Fibroblast of skin of back (primary cell): ENCODE measurements at places on chromosomes 13 and 19.

DNA sequence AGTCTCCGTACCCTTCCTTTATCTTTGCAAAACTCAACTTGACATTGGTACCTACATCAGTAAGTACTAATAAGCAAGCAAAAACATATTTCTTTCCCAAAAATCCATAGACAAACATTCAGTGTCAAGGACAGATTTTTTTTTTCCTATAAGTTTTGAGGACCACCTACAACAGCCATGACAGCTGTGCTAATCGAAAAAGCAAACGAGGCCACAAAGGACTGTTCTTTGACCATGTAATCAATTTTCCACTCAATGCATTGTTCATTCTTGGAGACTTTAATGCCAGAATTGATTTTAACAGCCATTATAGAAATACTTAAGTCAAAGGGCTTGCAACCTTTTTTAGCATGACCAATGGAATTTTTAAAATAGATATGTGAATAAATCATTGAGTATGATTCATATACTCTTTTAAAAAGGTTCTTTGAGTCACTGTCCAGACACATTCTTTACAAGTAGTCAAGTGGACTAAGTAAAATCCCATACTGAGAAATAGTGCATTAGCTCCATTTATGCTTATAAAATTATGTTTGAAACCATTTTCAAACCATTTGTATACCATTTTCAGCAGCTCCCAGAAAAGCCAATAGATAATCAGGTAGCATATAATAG lies 323.9 kb downstream of the MZT1 start:
- DNase-seq, result peak; percentile 30

GRCh38 chr13:33193428-33193974 lies 92.1 kb downstream of the STARD13 start:
- DNase-seq, result peak; percentile 79

- DNase-seq, result no peak
Measured at GRCh38 chr13:32840989-32841713, 175.1 kb upstream of the KL start.

DNA sequence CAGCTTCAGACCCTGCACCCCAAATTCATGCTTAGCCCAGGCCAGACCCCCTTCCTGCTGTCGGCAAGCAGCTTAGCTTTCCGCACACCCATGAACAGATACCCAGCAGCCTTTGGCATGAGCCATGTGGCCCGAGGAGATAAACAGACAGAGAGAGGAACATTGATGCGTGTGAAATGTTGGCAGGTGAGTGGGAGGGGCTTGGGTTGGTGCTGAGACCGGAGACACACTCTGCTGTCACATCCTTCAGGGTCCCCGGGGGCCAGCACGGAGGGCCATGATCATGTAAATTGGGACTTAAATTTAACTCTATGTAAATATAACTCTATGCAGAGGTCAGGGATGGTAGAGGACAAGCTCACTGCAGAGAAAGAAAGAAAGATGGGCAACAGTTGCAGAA lies 1.5 kb downstream of the CD22 start:
- DNase-seq, result no peak

DNA sequence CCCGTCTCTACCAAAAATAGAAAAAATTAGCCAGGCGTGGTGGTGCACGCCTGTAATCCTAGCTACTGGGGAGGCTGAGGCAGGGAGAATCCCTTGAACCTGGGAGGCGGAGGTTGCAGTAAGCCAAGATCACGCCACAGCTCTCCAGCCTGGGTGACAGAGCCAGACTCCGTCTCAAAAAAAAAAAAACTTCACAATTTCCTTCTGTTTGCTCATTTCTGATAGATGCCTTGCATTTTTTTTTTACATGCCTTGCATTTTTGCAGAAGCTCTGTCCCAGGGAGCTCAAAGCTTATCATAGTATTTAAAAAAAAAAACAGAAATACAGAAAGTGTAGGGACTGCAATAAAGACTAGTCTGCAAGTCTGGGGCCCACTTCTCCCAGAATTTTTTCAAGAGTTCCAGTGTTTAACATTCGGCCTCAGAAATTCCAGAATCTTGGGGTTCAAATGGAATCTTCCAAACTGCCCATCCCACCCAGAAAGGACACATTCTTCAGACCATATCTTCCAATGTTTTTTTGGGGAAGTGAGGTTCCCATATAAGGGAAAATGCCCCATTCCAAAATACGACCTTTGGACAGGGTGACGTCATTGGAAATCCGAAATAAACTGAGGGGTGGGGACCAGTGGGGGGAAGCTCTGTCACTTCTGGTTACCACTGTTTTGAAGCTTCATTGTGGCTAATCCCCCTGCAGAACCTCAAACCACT lies 17.2 kb upstream of the RAB8A start:
- DNase-seq, result peak; percentile 79

DNA sequence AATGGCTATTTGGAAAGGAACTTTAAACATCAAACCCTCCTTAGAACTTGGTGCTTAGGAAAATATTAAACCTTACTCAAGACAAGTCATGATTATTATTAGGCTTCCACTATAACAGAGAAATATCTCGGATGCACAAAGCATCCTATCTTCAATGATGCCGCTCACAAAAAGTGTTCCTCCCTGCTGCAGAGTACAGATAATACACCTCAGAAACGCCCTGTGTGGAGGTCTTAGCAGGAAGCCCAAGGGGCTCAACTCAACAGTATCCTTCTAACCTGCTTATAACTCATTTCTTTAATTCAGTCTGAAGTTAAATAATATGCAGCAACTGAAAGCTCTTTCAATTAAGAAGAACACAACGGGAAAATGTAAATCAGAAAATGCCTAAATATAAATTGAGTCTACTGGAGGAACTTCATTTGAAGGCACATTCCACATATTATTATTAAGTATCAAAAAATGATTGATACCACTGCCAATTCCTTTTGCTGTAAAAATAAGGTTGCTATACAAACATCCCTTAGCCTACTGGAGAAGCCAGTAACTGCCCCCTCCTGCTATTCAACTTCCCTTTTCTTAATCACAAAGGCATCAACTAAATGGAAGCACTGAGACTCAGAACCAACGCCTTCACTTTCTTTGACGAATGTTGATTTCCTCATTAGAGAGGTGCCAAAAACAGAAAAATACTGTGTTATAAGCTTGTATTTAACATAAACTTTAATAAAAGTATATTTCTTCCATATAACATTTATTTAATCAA lies 12.0 kb downstream of the ELF1 start:
- DNase-seq, result no peak

DNA sequence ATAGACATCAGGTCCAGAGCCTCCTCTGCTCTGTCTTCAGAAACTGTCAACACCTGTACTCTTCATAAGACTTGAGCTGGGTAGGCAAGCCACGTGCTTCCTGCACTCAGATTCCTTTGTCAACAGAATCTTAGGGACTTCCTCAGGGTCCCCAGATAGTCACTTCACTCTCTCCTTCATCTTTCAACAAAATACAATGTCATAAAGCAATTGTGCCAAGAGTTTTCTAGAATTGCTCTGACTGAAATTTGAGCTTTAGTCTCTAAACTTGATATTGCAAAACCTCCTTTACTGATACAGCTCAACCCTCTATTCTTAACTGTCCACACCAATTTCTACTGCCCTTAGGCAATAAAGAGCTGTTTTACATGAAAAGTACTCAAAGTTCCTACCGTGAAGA lies 179.9 kb downstream of the IRS2 start:
- no peak for DNase-seq

DNA sequence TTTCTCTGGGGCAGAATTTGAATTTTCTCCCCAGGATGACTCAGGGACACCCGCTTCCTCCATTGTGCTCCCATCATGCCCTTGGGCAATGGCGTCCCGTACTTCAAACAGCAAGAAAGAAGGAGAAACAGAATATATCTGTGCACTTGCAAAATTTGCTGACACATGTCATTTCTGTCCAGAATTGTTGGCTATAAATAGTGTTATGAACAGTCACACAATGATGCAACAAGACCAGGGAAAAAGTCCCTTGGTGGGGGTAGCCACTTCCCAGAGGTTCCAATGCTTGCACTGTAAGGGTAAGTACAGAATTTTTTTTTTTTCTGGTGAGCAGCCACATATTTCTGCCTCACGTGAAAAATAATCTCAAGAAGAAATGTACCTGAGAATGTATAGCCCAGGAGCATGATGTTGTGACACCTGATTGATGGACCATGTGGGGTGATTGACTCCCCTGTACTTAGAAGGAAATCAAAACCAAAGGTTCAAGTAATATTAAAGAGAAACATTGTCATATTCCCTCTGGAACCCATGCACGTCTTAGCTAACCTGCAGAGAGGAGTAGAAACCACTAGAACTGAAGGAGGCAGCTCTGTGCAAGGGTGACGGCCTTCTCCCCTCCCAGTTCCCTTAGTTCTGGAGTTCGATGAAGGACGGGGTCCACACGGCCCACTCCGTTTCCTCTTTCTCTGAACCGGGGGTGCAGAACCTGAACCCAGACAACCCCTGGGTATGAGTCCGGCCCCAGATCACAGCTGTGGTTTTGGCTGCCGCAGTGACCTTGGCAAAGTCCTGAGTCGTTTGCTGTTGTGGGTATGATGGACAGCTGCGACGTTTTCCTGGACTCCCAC lies 9.3 kb upstream of the LAIR1 start:
- no peak for DNase-seq

DNA sequence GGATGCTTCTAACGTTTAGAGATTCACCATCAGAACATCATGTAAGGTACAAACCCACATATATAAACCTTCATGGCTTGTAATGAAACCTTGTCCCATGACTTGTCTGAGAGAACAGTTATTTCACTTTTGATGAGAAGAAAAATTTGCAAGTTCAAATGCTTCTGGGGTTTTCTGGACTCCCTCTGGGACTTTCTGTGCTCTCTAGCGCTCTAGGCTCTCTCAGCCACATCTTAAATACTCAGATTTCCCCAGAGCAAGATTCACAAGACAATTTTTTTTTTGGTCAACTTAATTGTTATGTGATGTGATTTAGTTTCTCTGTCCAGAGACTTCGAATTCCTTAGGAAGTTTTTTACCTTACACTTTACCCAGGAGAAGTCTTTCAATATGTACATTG lies 282.8 kb upstream of the EDNRB start:
- DNase-seq, result no peak

- no peak for DNase-seq
Measured at GRCh38 chr13:41973247-41973741, 12.4 kb upstream of the VWA8 start.

GRCh38 chr19:1465191-1466016 lies 13.6 kb downstream of the C19orf25 start:
- DNase-seq, result peak; percentile 45

DNA sequence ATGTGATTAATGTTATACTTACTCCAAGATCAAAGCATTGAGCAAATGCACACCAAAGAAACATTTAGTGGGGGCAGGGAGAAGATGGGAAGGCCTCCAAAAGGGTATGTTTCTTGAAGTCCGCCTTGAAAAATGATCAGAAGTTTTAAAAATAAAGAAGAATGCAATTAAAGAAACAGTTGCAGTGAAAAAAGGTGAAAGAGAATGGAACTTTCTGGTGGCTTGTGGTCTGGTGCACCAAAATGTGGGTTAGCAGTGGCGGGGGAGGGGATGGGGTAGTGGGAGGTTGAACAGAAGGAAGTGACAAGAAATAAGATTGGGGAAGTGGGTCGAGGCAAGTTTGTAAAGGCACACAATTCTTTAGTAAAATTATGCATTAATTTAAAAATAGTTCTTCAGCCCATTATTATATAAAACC lies 2.5 kb downstream of the LCP1 start:
- no peak for DNase-seq

- DNase-seq, result no peak
Measured at GRCh38 chr19:14375055-14375581, 6.1 kb upstream of the ADGRE5 start.

GRCh38 chr19:6873708-6874431 lies 13.5 kb upstream of the ADGRE1 start:
- no peak for DNase-seq

DNA sequence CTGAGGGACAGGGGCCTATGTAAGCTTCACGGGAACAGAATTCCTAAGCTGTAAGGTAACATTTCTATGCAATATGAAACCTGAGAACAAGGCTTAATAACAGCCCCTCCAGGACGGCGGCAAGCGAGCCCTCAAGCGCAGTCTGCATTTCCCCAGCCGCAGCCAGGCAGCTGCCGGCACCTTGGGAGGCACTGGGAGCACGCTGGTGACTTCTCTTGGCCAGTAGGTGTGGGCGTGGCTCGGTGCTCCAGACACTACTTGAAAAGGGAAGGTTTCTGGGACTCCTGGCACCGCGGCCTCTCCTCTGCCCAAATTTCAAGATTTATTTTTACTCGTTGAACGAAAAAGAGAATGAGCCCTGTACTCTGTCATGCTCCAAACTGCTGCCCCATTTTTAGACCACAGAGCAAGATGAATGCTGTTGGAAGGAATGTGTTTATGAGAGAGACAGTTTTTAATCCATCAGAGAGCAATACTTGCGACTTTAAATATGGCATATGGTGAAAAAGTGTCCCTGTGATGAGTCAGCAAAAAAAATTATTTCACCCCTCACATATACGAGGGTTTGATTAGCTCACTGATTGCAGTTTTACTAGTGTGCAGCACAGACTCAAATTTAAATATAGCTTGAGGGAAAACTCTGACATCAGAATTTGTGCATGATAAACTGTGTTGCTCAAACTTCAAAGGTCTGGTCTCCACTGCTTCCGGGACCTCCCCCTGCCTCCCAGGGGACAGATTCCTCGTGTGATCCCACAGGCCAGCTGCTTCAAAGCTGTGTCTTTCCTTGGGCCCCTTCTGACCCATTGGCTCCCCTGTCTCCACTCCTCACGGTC lies 81.2 kb downstream of the COL4A2 start:
- DNase-seq, result peak; percentile 95

GRCh38 chr13:23620613-23621315 lies 50.6 kb downstream of the TNFRSF19 start:
- no peak for DNase-seq

DNA sequence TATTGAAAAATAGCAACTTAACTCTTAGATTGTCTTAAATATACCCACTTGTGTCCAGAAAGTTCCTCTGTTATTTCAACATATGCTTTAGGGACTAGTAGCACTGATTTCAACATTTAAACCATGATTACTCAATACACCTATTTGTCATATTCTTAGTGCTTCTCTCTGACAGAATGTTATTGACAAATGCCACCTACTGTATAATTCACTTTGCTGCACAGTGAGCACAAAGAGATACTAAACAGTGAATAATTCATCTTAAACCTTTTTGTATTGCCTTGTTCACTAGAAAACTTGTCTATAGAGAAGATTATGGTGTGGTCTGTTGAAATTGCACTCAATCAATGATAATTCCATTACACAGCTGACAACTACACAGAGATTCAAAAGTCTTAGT lies 692.6 kb downstream of the PCDH17 start:
- DNase-seq, result no peak

DNA sequence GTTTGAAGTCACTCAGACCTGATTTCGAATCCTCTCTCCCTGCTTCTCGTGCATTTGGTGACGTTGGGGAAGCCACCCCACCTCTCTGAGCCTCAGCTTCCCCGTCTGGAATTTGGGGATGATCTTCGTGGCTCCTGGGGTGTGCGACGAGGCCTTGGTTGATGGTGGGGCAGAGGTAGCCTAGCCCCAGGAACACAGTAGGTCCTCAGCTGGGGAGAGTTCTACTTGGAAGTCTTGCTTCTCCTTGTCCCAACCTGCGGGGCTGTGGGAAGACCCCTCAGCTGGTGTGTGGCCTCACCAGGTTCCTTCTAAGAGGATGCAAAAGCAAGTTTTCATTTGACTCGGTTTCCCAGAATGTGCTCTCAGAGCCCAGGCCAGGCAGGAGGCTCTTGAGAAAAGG lies 13.1 kb downstream of the HPN start:
- no peak for DNase-seq
